ENCODE measurements at places on chromosomes 3 and 15.

- DNase-seq: no peak
Observed at GRCh38 chr15:39125904-39126303, 455.0 kb upstream of the THBS1 start.

- DNase-seq: no peak
Observed at GRCh38 chr15:77553695-77554094, 79.0 kb downstream of the LINGO1 start.

DNA sequence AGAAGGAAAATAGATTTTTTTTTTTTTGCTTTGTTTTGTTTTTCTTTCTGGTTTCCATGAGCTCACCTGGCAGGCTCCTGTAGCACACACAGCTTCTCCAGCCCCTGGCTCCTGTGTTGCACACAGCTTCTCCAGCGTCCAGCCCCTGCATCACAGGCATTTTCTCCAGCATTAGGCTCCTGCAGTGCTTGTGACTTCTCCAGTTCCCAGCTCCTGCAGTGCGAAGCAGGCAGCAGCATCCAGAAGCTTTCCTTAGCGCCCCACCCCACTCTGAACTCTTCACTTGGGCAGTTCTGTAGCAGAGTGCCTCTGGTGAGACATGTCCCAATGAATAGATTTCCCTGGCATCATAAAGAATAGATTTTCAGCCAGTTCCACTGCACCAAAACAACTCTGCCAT, 5.5 kb upstream of the CCDC39 start:
- DNase-seq: no peak

DNA sequence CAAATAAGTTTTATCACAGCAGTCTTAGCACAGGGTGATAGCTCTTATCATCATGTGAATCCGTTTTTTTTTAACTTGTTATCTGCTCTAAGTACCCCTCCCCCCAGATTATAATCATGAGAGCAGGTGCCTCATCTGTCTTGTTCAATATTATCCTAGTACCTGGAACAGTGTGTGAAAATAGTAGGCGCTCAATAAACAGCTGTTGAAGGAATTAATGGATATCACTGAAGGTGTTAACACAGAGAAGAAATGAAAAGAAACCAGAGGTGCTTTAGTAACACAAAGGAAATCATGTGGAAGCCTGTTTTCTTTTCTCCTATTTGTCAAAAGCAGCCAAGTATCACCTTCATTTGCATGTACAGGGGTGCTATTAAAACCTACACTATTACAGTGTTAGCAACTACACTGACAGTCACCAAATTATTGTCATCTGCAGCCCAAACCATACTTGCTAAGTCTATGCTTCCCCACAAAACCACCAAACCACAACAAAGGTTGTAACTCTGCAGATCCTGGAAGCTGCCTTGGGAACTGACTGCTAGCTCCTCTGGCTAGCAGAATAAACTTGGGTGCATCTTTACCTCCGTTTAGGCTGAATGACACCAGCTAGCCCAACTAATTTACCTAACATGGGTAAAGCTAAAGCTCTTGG, 2.9 kb downstream of the XPC start:
- peak; percentile 33 for DNase-seq

GRCh38 chr3:39383045-39383880, at the start of gene SLC25A38:
TSS of gene SLC25A38 (plus strand) at chr3:39383370. CDS start at chr3:39383725, 355 bp downstream.
- DNase-seq: peak; percentile 54

- DNase-seq: no peak
Observed at GRCh38 chr3:27253831-27254230, 115.4 kb downstream of the NEK10 start.

DNA sequence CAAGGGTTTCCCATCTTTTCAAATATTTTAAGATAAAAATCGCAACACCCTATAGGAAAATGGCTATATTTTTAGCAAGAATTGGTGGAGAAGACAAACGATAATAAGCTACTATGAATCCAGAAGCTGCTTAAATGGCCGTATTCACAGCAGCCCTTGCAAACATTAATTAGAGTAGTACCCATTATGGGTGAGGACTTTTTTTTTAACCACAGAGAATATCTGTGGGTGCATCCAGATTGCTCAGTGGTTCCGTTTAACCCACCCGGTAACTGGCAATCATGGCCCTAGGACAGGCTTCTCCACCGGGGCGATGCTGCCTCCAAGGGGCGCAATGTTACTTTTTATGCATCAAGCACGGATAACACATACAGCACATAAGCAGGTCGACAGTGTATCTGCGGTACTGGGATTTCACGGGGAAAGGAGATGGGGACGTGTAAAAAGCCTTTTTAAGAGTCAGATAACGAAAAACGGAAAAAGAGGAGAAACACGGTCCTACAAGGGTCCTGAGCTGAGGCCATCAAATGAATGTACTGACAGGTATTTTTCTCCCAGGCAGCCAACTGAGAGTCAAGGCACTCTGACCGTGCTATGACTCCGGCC, 968 bp upstream of the TMEM266 start:
- no peak for DNase-seq

- DNase-seq: no peak
Observed at GRCh38 chr15:82572311-82572710, 32.1 kb upstream of the RPS17 start.

DNA sequence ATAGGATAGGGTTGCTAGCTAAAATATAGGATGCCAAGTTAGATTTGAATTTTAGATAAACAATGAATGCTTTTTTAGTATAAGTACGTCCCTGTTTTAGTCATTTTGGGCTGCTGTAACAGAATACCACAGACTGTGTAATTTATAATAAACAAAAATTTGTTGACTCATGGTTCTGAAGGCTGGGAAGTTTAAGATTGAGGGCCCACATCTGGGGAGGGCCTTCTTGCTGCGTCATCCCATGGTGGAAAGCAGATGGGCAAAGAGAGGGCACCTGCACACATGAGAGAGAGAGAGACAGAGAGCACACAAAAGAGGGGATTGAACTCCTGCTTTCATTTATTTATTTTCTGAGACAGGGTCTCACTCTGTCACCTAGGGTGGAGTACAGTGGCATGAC, 246.5 kb downstream of the EPHB1 start:
- DNase-seq: no peak

GRCh38 chr3:195180490-195181112, 90.4 kb downstream of the XXYLT1 start:
- no peak for DNase-seq

DNA sequence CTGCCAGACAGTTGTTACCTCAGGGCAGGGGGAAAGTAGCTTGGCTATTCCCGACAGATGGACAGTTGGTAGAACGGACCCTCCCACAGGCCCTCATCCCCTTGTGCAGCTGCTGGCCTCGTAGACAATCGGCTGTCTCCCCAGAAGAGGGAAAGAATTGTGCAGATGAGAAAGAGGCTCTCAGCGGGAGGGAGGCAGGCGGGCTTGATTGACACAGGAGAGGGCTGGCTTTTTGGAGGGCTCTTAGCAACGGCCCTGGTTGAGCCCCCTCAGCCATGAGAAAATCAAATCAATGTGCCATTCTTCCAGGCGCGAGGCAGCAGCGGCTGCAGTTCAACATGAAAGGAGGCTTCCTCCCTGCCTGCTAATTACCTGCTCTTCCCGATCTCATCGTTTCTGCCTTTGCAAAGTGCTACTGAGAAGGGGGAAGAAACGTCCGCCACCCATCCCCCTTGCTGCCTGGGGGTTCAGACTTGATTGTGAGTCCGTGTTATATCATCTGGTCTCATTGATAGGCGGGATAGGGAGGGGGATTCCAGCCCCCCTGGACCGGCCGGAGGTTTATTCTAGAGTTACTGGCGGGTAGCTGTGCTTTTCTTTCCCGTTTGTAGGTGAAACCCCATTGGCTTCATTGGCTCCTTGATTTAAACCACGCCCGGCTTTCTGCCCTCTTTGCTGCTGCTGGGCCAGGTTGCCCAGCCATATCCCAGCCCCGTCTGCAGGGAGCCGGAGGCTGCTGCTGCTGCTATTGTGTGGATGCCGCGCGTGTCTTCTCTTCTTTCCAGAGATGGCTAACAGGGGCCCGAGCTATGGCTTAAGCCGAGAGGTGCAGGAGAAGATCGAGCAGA, at the start of gene TAGLN3:
TAGLN3 (plus strand) TSS at position 287 of the 848 bp plus-strand sequence; CDS start at position 788, 501 bp downstream.
- no peak for DNase-seq

DNA sequence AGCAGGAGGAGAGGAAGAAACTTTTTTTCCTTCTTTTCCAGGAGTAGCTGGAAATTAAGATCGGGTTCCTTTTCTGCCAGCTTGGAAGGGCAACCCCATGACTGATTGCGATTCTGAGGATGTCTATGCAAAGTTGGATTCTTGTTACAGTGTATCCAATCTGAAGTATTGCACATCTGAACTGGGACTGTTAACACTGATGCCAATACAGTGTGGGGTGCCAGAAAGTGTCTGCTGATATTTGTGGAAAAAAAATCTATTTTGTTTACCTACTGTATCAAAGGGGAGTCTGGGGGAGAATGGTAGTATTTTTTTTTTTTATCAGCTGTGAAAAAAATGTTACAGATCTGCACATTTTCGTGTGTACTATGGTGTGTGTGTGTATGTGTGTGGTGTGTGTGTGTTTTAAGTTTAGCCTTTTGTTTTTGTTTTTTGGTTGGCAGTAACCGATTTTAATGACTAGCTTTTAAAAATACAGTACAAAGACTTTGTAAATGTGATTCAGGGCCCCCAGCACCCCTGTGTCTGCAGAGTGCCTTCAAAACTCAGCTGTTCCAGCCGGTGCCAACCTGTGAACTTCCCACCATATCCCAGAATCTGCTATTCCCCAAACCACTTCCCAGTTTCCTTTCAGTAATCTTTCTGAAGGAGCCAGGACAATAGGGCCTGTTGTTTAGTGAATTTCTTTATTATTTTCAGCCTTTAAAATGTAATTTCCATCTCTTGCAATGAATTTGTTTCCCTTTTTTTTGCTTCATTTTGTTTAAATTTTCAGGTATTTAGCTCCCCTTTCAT, 1.9 kb downstream of the RAP2B start:
- no peak for DNase-seq

GRCh38 chr3:171832989-171833388, 10.2 kb upstream of the TMEM212 start:
- no peak for DNase-seq

GRCh38 chr3:98588065-98588464, 5.3 kb downstream of the CPOX start:
- DNase-seq: no peak

GRCh38 chr3:38138349-38139190, at the start of gene MYD88:
TSS of gene MYD88 (plus strand) at chr3:38138661. CDS start at chr3:38138701, 40 bp downstream.
- DNase-seq: peak; percentile 64

DNA sequence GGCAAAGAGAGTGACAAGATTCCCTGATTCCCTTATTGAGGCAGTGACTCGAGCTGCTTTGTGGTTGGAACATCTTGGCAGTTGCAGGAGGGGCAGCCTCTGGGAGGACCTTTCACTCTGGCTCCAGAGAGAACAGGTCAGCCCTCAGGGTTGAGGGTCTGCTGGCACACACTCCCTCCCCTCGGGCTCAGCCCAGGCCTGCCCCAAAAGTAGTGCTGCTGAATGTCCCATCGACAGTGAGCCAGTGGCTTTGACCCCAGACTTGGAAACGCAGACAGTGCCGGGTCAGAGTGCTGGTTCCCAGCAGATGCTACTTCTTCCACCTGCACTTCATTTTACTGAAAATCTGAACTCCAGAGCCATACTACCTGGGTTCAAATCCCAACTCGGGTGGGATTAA, 25.6 kb upstream of the ATP2B2 start:
- no peak for DNase-seq

DNA sequence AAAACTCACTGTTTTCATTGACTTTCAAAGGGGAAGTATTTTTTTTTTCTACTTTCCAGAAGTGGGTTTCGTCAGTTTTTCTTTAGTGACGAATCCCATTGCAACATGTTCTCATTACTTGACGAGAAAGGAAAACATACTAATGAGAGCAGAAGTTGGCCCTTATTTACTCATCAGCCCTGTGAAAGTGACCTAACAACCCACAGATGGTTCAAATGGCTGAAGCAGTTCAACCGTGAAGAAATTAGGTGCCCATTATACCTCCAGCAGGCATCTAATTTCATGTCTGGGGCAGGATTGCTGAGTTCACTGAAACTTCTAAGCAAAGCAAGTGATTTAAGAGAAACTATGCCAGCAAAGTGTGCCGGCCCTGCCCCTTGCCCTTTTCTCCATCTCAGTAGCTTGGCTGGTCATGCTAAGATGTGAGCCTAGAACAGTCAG, 9.0 kb downstream of the AQP9 start:
- no peak for DNase-seq

GRCh38 chr15:43127752-43128151, 5.6 kb upstream of the TMEM62 start:
- DNase-seq: no peak

All from activated CD4-positive, CD25-positive, alpha-beta regulatory T cell treated with anti-CD3 and anti-CD28 coated beads, Interleukin-2, amount 50 U/mL, for 16 hours (primary cell).